ENCODE measurements at places on chromosomes 7 and 10.

DNA sequence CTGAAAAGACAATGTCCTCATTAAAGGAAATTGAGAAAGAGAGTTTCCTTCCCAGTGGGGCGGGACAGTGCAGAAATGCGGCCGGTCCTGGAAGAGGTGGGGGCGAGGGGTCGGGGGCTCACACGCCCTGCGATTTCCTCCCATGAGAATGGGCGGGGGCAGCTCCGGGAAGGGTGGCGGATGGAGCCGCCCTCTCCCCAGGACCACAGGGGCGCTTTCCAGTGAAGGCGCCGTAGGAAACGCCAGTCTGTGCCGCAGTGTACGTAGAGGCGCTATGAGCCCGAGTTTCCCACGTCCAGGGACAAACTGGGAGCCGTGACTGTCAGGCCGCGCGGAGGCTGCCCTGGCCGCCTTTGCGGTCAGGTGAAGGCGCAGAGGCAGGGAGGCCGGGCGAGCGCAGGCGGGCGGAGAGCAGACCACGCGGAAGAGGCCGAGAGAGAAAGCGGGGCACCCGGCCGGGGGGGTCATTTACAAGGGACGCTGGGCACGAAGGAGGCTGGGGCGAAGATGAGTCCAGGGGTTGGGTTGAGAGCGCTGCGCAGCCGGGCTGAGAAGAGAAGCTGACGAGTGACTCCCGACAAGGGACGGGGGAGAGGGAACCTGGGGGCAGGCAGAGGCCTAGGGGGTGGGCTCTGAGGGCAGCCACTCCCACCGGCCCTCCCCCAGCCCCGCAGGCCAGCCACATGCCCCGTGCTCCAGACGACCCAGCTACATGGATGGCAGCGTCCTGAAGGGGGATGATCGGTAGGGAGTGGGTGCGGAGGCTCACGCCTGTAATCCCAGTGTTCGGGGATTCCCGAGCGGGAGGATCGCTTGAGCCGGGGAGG lies 45.0 kb downstream of the ALOX5 start:
- peak; percentile 85 for DNase-seq

DNA sequence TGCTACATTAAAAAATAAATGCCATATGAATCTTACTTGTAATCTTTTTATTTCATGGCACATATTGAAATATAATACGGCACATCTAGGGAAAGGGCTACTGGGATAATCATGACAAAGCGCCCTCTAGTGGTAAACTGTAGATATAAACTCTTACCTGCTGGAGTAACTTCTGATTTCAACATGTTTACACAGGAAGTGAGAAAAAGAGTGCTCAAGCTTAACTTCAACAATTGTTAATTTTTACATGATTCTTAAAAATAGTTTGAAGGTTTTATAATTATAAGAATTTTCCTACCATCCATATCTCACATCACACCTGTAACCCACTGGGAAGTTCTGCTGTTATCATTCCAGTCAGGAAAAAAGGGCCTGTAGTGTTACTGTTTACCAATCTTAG lies 2.0 kb upstream of the HEPACAM2 start:
- DNase-seq, result peak; percentile 83

DNA sequence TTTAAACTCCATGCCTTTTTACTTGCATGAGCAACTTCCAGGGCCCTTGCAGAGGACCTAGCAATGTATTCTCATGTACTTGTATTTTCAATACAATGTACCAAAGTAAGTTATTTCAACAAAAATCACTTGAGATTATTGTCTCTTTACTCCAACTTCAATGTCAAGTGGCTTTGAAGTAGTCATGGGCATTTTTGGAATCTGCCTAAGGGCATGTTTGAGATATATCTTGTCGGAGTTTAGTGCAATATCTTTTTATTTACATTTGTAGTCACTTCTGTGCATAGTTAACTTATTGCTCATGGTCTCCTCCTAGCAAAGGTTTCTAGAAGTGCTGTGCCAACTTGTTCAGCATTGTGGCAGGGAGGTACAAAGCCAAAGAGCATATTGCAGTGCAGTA lies 508.7 kb upstream of the SEMA3D start:
- DNase-seq, result no peak

DNA sequence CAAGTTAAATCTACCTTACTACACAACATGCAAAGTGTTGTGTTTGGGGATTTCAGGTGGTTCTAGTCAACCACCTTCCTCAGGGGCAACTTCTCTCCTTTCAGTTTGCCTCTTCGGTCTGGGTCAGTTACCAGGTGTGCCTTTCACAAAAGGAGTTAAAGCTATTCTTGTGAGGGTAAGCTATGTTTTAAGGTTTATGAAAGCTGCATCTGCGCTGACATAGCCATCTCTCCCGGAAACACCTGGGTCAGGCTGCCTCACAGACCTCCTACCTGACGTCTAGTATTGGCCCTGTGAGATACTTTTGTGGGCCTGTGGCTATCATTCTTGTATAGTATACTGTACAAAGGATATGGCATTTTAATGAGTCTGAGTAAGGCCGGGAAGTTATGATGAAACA lies 67.7 kb upstream of the ITGA8 start:
- DNase-seq, result no peak

- DNase-seq, result no peak
These were observed 810 bp downstream of the OPN4 start for GRCh38 chr10:86655173-86655540.

DNA sequence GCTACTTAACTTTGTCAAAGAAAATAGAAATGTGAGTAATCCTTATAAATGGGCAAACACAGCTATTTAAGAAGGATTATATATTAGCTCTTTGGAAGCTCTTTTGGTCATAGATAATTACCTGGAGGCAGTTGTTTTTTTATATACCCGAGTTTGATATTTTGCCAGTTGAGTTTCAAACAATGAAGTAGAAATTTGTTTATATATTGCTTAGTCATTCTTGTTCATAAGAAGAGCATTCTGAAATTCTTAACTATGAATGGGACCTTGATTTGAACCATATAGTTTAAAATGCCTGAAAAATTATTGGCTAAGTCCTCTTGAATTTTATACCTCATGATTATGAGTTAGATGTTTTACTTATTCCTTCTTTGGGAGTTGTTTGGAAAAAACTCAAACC lies 36.4 kb downstream of the MINPP1 start:
- no peak for DNase-seq

DNA sequence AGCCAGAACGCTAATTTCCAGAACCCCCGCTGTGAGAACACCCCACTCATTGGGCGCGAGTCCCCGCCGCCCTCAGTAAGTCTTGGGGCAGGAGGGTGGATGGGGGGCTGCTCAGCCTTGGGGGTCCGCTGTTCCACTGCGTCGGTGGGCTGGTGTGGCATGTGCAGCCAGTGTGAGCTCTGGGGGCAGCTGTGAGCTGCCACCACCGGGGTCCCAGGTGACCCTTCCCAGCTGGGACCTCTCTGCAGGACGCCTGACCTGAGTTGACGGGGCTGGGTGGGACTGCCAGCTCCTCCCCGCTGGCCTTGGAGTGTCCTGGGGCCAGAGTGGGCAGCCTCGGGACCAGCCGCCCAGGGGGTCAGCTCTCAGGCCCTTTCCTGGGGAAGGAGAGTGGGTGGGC lies 27.2 kb downstream of the TTYH3 start:
- DNase-seq, result no peak

- DNase-seq, result no peak
These were observed 166.9 kb upstream of the SLC13A1 start for GRCh38 chr7:123366626-123367025.

GRCh38 chr7:73918926-73919693 lies 58.2 kb downstream of the TMEM270 start:
- DNase-seq, result no peak

GRCh38 chr10:16948361-16948760 lies 131.1 kb upstream of the RSU1 start:
- DNase-seq, result no peak

DNA sequence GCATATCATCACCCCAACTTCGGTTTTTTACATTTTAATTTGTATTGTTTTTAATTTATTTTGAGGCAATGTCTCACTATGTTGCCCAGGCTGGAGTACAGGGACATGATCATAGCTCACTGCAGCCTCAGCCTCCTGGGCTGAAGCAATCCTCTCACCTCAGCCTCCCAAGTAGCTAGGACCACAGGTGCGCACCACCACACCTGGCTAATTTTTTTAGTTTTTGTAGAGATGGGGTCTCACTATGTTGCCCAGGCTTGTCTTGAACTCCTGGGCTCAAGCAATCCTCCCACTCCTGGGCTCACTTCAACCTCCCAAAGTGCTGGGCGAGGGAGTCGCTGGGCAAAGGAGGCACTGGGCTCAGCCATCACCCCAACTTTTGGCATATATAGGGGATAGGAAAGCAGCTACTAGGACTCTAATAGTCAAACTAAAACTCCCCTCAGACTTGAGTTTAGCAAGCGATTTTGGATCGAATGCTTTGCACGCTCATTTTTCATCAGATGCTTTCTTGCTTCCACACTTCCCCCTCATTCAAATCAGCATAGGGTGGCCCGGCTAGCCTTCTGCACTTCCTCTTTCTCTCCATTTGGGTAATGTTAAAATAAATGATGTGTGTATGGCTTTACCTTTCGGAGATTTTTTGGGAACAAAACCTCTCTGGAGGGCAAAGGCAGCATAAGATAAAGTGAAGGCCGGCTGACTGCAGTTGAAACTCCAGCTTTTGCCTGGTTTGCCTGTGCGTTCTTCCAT lies 20.8 kb upstream of the NMT2 start:
- DNase-seq, result no peak

- no peak for DNase-seq
These were observed 74.5 kb downstream of the CHRM2 start for GRCh38 chr7:136942994-136943393.

GRCh38 chr7:156608173-156608478 lies 32.4 kb upstream of the RNF32 start:
- no peak for DNase-seq

GRCh38 chr7:7971308-7972040 lies 2.9 kb downstream of the GLCCI1 start:
- DNase-seq, result no peak

DNA sequence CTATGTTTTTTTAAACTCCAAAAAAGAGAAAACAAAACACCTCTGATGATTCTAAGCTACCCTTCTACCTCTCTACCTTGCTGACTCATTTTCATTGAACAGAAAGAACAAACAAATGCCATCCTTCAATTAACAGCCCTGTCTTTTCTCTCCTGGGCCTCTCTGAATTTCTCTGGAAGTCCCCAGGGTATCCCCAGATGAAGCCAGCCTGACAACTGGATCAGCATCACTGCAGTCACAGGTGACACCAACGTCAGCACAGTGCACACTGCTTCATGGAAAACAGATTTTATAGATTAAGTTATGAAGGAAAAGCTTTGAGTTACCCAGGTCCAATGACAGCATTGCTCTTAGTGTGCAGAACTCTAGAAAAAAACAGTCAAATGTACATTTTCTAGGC lies 5.7 kb downstream of the HUS1 start:
- DNase-seq, result no peak

GRCh38 chr10:111207500-111207899 lies 130.7 kb downstream of the ADRA2A start:
- no peak for DNase-seq

DNA sequence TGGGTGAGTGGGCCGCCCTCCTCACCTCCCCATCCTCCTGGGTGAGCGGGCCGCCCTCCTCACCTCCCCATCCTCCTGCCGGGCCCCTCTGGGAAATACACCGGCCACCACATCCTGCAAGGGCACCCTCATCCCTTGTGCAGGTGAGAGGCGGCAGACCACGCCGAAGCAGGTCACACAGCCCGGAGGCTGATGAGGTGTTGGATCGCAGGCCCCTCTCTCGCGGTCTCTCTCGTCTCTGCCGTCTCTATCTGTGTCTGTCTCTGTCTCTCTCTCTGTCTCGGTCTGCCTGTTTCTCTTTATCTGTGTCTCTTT lies 30.8 kb upstream of the FOXL3 start:
- DNase-seq, result no peak

DNA sequence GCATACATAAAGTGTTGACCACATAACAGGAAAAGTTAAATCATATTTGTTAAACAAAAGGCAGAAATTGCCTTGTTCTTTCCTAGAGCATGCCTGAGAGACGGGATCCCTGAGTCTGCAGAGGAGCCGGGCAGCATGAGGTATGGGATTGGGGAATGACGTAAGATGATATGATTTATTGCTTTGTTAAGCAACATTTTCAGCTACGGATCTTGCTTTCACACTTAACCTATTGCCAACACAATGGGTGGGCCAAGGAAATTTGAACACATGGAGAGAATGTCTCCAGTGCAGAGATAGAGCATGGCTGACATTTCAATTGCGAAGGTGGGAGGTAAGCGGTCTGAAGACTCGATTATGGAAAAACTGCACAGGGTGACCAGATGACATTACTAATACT lies 76.7 kb downstream of the EMX2 start:
- no peak for DNase-seq

DNA sequence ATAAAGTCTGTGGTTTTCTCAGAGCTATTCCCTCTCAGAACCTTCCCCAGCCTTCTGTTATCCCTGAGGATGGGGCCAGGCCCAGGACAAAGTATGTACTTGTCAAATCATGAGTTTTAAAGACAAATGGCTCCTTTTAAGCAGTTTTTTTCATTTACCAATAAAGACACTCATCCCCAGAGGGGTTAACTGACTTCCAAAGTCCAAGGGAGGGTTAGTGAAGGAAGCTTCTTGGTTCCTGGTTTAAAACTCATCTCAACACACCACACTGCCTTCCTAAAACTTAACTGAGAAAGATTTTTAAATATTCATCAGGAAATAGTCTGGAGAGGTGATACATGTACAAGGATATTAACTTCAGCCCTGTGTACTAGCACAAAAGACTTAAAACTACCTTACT lies 15.9 kb downstream of the NMT2 start:
- DNase-seq, result no peak

- DNase-seq, result no peak
These were observed 55.7 kb upstream of the IL6 start for GRCh38 chr7:22671177-22671879.

GRCh38 chr10:5360318-5360915 lies 4.3 kb upstream of the UCN3 start:
- DNase-seq, result no peak

DNA sequence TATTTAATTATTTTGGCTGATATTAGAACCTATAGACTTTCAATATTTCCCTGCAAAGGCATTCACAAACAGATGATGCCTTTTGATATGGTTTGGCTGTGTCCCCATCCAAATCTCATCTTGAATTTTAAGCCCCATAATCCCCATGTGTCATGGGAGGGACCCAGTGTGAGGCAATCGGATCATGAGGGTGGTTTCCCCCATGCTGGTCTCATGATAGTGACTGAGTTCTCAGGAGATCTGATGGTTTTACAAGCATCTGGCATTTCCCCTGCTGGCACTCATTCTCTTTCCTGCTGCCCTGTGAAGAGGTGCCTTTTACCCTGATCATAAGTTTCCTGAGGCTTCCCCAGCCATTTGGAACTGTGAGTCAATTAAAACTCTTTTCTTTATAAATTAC lies 9.3 kb upstream of the PNLIPRP3 start:
- no peak for DNase-seq

- no peak for DNase-seq
These were observed 17.7 kb downstream of the ABCA13 start for GRCh38 chr7:48188776-48189520.

All from RKO (cell line).